Psoas muscle (tissue), 8 donors: ENCODE measurements at places on chromosomes 11 and 22.

GRCh38 chr11:70509476-70509875, 111.1 kb downstream of the CTTN start:
- H3K36me3 ChIP-seq, result no peaks in the 10 kb centered on the region
- DNase-seq, result no peak
- H3K4me3 ChIP-seq, result no peak overlapping the region
- H3K27me3 ChIP-seq, result peaks cover 16% of the 10 kb centered on the region

GRCh38 chr11:125593114-125593820, 615 bp downstream of the STT3A start:
- H3K4me1 ChIP-seq, result peaks cover 20% of the 10 kb centered on the region
- no peak for DNase-seq
- H3K27ac ChIP-seq, result peak overlapping the region; percentile 81
- no peaks in the 10 kb centered on the region for H3K27me3 ChIP-seq
- peak overlapping the region; percentile 70 for H3K4me3 ChIP-seq
- H3K36me3 ChIP-seq, result peaks cover 25% of the 10 kb centered on the region

DNA sequence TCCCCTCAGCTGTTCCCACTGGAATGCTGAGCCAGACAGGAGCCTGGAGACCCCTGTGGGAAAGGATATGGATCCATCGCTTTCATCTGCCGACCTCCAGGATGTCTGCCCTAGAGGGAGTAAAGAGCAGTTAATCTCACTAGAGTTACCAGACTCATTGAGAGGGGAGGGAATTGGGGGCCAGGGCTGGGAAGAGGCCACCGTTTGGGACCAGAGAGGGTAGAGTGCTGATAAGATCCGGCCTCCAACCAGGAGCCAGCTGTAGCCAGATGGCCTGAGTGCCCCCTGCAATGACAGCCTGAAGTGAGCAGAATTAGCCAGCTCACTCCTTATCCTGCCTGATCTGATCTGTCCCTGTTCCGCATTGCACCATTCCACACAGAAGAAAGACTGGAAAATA, 3.7 kb upstream of the APLNR start:
- H3K27me3 ChIP-seq, result no peaks in the 10 kb centered on the region
- no peak for DNase-seq
- H3K27ac ChIP-seq, result no peak overlapping the region
- no peak overlapping the region for H3K4me3 ChIP-seq

GRCh38 chr11:27470166-27470565, 2.4 kb downstream of the LGR4 start:
- no peak overlapping the region for H3K27ac ChIP-seq
- no peaks in the 10 kb centered on the region for H3K27me3 ChIP-seq
- H3K4me3 ChIP-seq, result peak overlapping the region; percentile 88
- DNase-seq, result no peak
- no peaks in the 10 kb centered on the region for H3K36me3 ChIP-seq
- H3K4me1 ChIP-seq, result peaks cover 37% of the 10 kb centered on the region
